BJ (cell line): ENCODE measurements at places on chromosomes 5 and 9.

GRCh38 chr9:111910428-111910827, 13.8 kb downstream of the UGCG start:
- no peak for DNase-seq

- DNase-seq, result no peak
These were observed 536 bp downstream of the PCDHAC1 start for GRCh38 chr5:140926443-140927227.

- DNase-seq, result no peak
These were observed 20.5 kb downstream of the PTGER4 start for GRCh38 chr5:40700116-40700782.

DNA sequence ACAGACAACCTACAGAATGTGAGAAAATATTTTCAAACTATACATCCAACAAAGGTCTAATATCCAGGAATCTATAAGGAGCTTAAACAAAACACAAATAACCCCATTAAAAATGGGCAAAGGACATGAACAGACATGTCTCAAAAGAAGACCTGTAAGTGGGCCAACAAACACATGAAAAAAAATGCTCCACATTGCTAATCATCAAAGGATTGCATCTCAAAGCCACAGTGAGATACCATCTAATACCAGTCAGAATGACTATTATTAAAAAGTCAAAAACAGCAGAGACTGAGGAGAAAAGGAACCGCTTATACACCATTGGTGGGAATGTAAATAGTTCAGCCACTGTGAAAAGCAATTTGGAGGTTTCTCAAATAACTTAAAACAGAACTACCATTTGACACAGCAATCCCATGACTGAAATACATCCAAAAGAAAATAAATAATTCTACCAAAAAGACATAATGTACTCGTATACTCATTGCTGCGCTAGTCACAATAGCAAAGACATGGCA, 39.1 kb upstream of the C5orf63 start:
- DNase-seq, result no peak

- DNase-seq, result no peak
These were observed 3.8 kb downstream of the NKD2 start for GRCh38 chr5:1012313-1012841.

- no peak for DNase-seq
These were observed 87.0 kb downstream of the WNK2 start for GRCh38 chr9:93270976-93271375.

DNA sequence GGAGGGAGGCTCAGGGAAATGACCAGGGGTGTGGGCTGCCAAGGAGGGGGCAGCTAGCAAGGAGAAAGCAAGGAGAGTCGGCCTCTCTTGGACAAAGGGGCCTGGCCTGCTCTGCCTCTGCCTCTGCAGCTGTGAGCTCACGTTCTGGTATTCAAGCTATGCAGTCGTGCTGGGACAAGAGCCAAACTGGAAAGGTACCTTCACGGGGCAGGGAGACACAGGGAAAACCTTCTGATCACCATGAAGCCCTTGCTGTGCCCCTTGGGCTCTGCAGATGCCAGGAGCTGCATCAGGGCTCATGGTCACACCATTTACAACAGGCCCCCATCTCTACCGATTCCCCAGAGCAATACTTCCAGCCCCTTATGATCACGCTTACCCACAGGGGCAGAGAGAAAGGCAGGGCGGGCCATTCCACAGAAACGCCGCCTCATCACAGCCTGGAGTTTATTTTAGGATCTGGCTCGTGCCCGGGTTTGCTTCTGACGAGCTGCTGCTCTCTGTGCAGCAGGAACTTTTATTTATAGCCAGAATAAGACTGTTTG, 63.2 kb downstream of the PRRT1B start:
- peak; percentile 55 for DNase-seq
